ENCODE measurements at places on chromosomes 11 and 22. TPM values are rescaled to one million over a fixed set of nuclear protein-coding genes. Genes with fewer than 3 reads are reported as not detected.

GRCh38 chr11:102157219-102157618 is 47.0 kb downstream of the YAP1 start:
- no peak for DNase-seq

DNA sequence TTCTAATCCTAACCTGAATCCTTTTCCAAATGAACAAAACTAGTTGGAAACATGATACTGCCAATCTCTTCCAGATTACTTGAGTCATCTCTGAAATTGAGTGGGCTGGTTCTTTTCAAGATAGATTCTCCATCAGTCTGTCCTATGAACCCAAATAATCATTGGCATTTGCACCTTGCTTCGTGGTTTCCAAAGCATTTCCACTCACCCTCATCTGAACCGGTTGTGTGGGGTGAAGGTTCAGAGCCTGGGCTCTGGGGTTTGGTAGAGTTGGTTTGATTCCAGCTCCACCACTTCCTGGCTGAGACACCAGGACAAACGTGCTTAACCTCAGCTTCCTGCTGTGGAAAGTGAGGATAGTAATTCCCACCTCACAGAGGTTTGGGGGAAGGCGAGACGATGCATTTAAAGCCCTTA is 206.4 kb upstream of the E2F8 start:
- DNase-seq: no peak

GRCh38 chr22:27867085-27867952 is 51.7 kb downstream of the PITPNB start:
- no peak for DNase-seq

- DNase-seq: no peak
Observed at GRCh38 chr11:93585758-93586157, 42.6 kb upstream of the SMCO4 start.

DNA sequence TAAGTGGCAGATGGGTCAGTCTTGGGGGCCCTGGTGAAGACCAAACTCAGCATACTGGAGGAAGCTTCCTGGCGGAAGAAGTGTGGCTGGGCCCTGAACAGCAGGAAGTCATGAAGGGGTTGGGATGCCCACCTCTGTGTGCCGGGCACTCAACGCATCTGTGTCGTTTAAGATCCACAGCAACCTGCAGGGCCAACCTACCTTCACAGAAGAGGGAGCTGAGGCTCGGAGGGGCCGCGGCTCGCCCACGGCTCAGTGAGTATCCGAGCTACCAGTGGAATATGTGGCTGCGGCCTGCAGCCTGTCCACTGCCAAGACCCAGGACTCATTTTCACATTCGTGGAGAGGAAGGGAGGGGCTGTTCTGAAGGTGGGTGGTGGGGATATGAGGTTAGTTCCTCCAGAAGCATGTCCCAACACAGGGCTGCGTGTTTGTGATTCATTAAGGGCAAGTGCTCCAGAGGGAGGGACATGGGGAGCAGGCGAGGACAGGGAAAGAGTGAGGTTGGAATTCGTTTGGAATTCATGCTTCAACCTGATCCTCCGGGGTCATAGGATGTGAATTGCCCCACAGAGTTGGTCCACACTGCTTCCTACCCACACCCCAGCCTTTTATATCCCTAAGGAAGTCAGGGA is 99.6 kb downstream of the MPPED1 start:
- DNase-seq: no peak

DNA sequence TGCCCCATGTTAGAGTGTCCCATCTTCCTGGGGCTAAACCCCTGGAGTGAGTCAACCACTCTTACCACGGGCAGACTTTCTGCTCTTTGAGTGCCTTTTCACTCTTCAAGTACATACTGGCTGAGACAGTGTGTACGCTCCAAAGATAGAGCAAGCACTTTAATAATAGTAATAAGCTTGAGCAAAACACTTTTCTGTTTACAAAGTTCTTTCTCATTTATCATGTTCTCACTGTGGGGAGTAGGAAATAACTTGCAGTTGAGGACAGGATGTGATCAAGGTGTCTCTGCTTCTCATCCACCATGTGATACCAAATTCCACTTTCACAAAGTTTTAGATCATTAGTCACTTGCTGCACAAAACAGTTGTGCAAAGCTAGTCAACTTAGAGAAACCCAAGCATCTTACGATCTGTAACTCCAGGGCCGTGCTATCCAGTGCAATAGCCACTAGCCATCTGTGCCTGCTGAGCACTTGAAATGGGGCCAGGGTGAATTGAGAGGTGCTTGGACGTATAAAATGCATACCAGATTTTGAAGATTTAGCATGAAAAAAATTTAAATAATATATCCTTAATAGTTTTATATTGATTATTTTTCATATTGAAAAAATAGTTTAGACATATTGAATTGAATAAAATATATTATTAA is 135.3 kb downstream of the KIF18A start:
- no peak for DNase-seq

DNA sequence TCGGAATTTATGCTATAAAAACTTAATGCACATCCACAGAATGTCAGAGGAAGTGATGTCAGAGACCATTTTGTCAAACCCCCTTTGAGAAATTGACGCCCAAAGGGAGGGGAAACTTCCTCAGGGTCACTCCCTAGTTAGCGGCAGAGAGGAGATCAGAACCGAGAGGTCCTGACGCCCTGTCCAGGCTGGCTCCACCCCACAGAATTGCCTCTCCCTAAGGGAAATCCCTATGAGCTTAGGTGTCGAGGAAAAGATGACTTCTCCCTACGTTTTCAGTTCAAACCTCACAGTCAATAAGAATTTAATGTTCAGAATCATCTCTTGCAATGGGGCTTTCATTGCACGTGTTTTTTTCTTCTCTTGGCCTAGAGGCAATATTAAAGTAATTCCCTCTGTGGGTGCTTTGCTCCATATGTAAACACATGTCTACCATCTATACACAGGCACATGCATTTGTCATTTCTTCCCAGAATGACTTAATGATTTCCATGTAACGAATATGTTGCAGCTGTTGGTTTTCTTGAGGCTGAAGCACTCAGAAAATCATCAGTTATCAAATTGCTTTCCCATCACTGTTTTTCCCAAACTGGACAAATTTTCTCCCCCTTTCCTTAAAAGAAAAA is 148.7 kb upstream of the TIMP3 start:
- DNase-seq: no peak

GRCh38 chr11:46480909-46481308 is 89.3 kb upstream of the CHRM4 start:
- DNase-seq: no peak

Gene PHF21B
- total RNA-seq: not detected

Gene IGLL1
- total RNA-seq: 2.3 TPM

Measured in activated CD4-positive, alpha-beta memory T cell treated with anti-CD3 and anti-CD28 coated beads, Interleukin-2, amount 10 ng/mL, durations not matched to agents 7 days and 5 days (primary cell).